Caki2 (cell line): ENCODE measurements at places on chromosomes 5 and 9.

GRCh38 chr5:5810461-5810860 is 388.0 kb downstream of the ICE1 start:
- no peak for DNase-seq

DNA sequence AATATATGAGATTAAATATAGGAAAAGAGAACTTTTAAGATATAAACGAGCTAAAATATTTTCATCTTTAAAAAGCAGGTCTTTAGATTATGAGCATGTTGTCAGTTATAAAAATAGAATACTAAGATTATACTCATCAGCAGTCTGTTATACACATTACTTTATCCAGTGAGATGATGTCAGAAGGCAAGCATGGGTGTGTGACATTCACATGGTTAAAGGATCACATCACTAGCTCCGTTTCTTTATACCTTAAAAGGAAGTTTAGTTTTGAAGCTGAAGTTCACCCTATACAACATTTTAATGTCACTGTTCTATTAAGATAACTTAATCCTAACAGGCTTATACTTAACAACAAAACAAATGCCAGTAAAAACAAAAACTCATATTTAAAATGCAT is 59.6 kb downstream of the RICTOR start:
- no peak for DNase-seq

GRCh38 chr5:177312649-177313181 is 1.0 kb upstream of the MXD3 start:
- peak; percentile 83 for DNase-seq

GRCh38 chr9:125440411-125440810 is 178.8 kb downstream of the GAPVD1 start:
- no peak for DNase-seq

DNA sequence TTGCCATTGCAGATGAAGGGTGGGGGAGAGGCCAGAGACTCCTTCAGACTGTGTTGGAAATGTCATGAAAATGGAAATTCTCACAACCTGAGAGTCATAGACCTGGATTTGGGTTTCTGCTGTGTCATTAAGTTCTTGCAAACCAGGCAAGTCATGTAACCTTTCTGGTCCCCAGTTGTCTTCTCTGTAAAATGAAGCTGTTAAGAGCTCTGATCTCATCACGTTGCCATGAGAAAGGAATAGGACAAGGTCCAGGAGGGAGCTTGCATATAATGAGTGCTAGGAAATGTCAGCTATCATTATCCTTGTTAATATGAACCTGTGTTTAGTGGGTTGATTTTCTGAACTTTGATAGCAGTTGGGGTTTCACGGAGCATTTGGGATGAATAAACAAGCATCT is 59.1 kb downstream of the FGF1 start:
- DNase-seq, result no peak

- no peak for DNase-seq
These were observed 179.0 kb downstream of the EBF1 start for GRCh38 chr5:158920736-158921135.

GRCh38 chr5:149403923-149404745 is 25.0 kb upstream of the IL17B start:
- no peak for DNase-seq

GRCh38 chr9:68995776-68996175 is 18.1 kb downstream of the PRKACG start:
- no peak for DNase-seq

DNA sequence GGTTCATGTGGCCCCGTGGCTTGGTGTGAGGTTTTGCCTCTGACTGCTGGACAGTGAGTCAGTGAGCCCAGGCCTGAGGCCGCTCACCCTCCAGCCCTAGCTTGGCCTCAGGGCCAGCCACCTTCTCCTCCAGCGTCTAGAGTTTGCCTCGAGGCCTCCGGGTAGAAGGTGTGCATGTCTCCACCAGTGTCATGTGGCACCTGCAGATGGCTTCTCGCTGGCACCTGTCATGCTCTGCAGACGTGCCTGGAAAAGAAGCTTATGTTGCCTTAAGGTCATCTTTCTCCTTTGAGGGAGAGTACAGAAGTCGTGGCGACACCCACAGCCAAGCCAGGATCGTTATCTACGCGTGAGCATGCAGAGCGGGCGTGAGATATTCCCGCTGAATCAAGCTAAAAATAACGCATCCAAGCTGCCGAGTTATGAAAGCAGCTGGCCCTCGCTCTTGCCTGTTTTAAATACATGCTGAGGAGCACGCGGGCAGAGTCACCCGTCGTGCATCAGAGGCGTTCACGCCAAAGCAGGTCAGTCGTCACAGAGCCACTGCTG is 79.7 kb upstream of the FCN2 start:
- no peak for DNase-seq

GRCh38 chr5:52743970-52744369 is 43.7 kb upstream of the ITGA1 start:
- no peak for DNase-seq

DNA sequence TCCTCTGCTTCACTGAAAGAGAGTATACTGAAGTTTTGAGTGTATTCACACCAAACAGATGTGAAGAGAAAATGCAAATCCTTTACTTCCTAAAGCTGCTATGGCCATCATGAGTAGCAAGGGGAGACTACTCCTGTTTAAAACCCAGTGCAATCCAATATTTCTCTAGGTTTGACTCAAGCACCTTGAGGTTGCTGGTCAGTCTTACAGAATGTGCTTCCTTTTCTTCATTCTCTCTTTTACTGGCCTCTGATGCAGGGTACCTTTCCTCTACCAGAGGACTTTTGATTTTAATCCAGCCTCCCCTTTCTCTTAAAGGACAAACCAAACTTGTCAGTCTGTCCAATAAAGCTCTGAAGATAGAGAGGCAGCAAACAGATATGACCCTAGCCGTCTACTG is 98.1 kb upstream of the TLE4 start:
- no peak for DNase-seq

DNA sequence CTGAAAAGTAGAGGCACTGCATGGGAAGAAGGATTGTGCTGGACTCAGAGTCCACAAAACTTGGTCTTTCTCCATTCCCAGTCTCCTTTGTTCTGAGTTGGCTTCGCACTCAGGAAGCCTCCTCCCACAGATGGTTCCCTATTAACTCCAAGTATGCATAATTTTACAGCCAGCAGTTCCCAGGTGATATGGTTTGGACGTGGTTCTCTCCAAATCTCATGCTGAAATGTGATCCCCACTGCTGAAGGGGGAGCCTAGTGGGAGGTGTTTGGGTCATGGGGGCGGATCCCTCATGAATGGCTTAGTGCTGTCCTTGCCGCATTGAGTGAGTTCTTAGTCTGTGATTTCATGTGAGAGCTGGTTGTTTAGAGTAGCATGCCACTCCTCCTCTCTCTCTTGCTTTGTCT is 86.6 kb downstream of the FEM1C start:
- DNase-seq, result peak; percentile 96

- no peak for DNase-seq
These were observed 1092.0 kb downstream of the MAT2B start for GRCh38 chr5:164597293-164597900.

DNA sequence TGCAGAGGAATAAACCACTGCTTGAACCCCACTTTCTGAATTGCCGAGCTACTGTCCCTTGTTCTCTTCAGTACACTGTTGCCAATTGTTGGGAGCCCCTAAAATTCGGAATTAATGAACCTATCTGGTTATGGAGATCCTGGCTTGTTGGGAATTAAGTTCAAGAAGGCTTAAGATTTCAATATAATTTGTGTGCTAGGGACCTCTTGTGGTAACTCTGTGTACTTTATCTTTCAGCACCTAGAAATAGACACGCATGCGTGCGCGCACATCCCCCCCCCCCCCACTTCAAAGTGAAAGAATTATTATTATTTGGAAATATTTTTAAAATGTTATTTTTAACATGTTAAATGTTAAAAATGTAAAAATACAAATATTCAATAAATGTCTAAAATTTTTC is 53.3 kb upstream of the FAM169A start:
- no peak for DNase-seq

DNA sequence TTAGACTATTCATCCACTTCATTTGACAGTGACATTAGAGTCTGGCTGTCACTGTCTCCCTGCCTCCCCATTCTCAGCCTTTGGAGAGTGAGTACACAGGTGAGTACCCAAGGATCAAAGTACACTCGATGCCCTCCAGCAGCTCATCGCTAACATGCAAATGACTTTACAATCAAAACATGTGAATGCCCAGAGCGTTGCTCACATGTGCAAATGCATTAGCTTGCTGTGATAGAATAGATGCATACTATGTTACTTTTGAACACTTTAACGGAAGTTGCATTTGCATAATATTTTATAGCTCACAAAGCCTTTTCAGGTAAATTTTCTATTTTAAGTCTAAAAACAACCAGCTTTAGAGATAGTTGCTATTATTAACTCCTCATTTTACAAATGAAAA is 107.6 kb downstream of the SYK start:
- no peak for DNase-seq

- DNase-seq, result no peak
These were observed 1.3 kb downstream of the FGF10 start for GRCh38 chr5:44387921-44388320.
